ENCODE measurements at places on chromosomes 6 and 20. TPM values are rescaled to one million over a fixed set of nuclear protein-coding genes. Genes with fewer than 3 reads are reported as not detected.

FAM135A gene
- 10.3 TPM for total RNA-seq

MLN gene
- total RNA-seq = not detected

HSPA1A gene
- 155 TPM for total RNA-seq

NUDT3 gene
- 18.0 TPM for total RNA-seq

TFAP2A gene
- 9.0 TPM for total RNA-seq

MRAP2 gene
- 8.4 TPM for total RNA-seq

ADGRB3 gene
- total RNA-seq = under 0.01 TPM

- peak; percentile 94 for DNase-seq
These were observed 249.1 kb upstream of the JAG1 start for GRCh38 chr20:10922941-10923340.

GRCh38 chr6:72381076-72381475 is 240.8 kb upstream of the KCNQ5 start:
- no peak for DNase-seq

DNA sequence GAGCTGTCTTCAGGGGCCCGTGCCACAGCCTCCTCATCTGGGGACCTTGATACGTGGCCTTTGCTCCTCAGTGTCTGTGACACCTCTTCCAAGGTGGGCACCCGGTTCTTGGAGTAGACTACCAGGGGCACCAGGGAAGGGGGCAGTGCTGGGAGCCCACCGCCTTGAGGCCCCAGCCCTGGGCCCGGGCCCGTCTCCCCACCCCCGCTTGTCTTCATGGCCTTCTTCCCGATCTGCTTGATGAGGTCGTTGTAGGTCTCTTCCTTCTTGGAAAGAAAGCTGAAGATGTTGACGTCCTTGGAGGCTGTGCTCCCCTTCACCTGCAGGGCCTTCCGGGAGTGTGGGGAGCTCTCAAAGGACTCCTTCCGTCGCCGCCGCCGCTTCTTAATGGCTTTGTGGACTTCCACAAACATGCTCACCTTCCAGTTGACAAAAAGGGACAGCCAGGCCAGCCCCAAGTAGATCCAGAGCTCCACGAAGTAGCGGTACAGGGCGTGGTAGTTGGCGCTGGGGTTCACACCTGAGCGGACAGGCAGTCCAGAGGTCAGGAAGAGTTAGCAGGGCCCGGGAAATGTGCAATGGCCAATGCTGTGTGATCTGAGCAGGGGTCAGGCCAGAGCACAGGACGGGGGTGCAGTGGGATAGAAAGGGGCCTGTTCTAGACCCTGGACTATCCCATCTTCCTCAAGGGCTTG is 37.9 kb downstream of the KCNK5 start:
- no peak for DNase-seq

DNA sequence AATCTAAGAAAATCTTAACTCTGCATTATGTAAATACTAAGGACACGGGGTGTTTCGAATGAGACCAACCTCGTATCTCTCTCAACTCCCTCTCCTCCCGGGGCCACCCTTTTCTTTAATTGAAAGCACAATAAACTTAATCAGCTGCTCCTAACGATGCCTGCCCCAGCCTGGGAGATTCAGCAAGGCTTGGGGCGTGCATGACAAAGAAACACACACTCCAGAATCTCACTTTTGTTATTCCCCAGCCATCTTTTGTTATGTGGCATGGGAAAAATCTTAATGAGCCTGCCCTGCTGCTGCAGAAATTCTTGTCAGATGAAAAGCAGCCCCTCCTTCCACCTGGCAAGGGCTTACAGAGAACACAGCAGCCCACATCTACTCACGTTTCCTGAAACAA is 117.4 kb downstream of the TTLL2 start:
- DNase-seq = no peak

DNA sequence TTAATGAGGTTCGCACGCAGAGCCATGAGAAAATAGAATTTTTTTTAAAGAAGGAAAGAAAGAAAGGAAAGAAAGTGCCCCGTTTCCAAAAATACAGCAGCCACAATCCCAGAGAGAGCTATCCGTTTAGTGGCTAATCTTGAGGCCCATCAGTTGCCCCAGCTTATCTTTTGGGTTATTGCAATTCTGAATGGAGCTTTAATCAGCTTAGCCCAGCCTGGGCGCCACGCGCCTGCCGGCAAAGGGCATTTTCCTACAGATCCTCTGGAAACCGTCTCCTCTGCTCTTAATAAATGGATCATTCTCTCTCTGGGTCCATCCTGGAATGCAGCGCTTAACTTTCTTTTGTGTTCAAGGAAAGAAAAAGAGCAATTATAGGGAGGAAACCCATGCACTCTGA is 413.3 kb downstream of the MAFB start:
- no peak for DNase-seq

- DNase-seq = peak; percentile 97
These were observed 97.6 kb downstream of the MRPL14 start for GRCh38 chr6:44029444-44030185.

DNA sequence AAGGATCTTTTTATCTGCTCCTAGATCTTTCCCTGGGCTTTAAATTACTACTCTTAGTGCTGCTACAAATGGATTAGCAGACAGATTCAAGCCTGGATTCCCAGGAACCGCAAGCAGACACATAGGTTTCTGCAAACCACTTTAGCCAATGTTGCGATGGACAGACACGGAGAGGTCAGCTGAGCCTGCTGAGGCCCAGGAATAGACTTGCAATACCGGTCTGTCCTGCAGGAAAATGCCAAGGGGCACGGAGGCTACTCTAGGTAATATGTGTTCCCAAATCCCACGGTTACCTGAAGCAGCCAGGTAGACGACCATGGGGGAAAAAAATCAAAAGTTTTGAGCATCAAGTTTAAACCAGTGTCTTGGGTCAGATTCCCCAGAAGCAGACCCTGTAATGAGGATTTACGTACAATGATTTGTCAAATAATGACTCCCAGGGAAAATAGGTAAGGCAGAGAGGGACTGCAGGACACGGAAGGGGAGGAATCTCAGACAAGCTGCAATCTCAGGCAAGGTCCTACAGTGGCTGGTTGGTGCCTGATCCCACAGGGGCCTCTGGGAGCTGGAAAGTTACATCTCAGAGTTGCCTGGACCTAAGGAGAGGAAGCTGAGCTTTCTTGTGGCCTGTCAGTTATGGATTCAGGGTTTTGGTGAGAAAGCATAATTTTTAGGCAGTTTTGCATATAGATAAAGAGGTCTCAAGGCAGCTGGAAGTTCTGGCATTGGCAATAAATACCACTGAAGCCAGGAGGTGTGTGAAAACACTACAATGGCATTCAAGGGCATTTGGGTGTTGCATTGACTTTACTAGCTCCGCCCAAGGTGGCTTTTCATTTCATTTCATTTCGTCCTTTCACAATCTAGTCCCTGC is 12.5 kb downstream of the OTOR start:
- no peak for DNase-seq

- peak; percentile 10 for DNase-seq
These were observed 135.7 kb downstream of the BTBD3 start for GRCh38 chr20:12053353-12053752.

DNA sequence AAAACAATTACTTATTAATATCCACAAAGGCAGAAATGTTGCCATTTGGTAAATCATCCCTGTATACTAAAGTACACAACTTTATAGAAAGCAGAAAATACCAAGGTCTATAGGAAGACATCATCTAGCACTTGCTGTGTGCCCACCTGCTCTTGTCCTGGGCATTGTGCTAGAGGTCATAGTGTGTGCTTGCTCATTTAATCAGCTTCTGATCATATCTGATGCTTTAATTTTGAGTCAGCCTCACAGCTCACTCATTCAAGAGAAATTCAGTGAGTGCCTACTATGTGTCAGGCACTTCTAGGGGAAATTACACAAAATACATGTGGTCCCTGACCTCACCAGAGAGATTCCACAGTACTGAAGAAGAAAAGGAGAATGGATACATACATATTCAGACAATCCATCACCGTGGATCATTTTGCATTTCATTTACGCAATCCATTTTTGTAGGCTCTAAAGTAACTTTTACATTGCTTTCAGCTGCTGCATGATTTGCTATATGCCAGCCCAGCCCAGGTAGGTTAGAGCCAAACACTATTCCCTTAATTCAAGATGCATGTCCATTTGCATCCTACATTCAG is 167.9 kb upstream of the MCHR2 start:
- DNase-seq = no peak

- DNase-seq = peak; percentile 37
These were observed 152.1 kb upstream of the RALGAPA2 start for GRCh38 chr20:20864351-20865096.

DNA sequence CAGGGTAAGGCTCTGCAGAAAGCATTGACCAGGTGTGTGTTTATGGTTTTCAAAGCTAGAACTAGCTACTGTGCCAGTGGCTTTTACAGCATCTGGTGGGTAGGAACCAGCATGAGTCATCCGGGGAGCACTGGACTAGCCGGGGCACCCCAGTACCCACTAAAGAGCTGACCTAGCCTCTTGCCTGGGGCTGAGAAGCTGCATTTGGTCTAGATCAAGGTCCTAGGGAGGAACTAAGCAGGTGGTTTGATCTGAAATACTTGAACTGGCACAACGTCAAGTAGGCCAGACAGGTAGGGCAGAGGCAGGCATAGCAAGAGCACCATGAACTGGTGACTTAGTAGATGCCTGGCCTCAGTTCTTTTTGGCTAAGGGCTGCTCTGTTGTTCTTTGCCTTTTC is 109.8 kb upstream of the PTPRK start:
- DNase-seq = peak; percentile 67

- no peak for DNase-seq
These were observed 12.7 kb downstream of the PANK2 start for GRCh38 chr20:3901706-3902440.

DNA sequence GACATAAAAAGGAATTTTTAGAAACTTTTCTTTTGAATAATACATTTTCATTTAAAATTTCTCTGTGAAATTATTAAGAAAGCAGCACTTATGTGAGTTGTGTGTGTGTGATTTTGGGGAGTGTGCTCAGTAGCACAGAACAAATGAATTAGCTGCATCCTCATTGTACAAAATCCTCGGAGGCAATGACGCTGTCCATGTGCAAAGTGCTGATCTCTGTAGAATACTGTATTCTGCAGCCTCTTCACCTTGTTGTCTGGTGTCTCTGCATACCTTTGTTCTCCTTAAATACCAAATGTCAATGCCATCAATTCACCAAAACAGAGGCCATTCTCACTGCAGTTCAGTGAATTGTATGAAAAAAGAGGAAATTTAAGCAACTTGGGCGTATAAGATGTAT is 838.4 kb downstream of the QKI start:
- peak; percentile 8 for DNase-seq

DNA sequence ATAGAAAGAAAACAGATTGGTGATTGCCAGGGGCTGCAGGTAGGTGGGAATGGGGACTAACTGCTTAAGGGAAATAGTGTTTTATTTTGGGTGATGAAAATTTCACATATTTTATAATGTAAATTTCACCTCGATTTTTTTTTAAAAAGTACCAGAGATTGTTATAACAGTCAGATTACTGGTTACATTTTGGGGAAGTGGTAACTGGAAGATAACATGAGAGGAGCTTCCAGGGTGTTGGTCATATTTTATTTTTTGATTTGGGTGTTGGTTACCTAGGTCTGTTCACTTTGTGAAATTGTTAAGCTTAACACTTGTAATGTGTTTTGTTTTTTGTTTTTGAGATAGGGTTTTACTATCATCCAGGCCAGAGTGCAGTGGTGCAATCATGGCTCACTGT is 17.2 kb upstream of the CRIP3 start:
- no peak for DNase-seq

All from RPMI7951 (cell line).